ENCODE measurements at places on chromosomes 5 and 9.

- DNase-seq: no peak
Measured at GRCh38 chr9:113483676-113484257, 20.2 kb downstream of the RGS3 start.

GRCh38 chr5:148376198-148376597 is 7.6 kb upstream of the FBXO38 start:
- DNase-seq: no peak

- DNase-seq: no peak
Measured at GRCh38 chr5:44356231-44356630, 33.0 kb downstream of the FGF10 start.

- DNase-seq: no peak
Measured at GRCh38 chr5:65808818-65809217, 86.8 kb downstream of the NLN start.

DNA sequence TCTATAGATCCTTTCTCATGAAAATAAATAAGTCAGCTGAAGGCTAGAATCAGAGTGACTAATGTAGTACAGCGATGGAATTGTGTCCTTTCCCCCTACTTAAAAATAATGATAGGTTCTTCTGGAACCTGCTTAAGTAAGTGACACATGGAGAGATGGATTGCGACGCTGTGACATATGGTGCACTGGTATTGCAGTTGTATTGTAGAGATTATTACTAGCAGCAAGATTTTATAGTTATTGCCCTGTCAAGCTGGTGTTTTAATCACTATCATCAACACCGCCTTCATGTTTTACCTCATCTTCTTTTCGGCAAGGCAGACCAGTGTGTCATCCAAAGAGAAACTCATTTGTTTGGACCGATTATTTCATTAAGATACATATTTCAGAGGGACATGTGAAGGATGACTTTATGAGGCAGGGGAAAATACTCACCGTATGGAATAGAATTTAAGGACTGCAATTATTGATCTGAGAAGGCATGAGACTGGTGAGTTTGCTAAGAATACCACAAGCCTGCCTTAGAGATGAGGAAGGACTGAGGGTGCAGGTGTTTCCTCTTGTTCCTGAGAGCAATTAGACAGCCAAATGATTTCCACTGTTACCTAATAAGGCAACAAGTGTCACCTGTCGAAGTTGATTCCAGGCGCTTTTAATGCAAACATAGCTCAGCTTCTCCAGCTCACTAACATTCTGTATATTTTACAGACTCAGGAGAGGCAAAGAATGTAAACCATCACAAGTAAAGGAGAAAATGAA is 1855.5 kb downstream of the MAT2B start:
- DNase-seq: no peak

GRCh38 chr5:151286246-151286645 is 17.3 kb downstream of the SLC36A3 start:
- DNase-seq: no peak

DNA sequence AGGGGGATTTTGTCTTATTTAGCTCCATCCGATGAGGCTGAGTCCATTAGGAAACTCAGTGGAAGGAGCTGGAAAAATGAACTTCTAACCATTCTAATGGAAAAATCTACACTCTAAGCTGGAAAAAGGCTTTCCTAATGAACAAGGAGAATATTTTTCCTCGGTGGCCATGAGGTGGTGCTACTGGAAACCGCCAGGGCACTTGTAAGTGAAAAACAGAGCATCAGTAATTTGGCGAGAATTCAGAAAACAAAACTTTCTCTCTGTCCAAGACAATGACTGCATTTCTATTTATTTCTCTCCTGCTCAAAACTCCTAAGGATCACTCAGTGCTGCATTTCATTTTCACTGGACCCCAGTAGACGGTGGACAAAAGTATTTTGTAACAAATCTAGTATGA is 237.6 kb downstream of the TENT4A start:
- no peak for DNase-seq

- DNase-seq: no peak
Measured at GRCh38 chr5:83924171-83924570, 203.5 kb upstream of the HAPLN1 start.

DNA sequence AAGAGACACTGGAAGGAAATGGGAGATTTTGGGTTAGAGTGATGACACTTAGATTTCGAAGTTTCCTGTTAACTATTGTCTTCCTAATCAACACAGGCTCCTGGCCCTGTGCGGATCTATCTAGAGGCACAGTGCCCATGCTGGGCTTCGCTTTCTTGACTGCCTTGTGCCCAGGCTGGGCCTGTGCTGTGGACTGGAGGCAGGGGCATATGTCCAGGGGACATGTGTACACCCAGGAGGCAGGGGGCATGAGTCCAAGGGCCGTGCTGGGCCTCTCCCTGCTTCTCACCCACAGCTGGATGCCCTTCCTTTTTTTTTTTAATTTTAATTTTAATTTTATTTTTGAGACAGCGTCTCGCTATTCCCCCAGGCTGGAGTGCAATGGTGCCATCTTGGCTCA is 37.6 kb downstream of the EHMT1 start:
- no peak for DNase-seq

GRCh38 chr9:23766613-23767012 is 59.4 kb downstream of the ELAVL2 start:
- DNase-seq: no peak

DNA sequence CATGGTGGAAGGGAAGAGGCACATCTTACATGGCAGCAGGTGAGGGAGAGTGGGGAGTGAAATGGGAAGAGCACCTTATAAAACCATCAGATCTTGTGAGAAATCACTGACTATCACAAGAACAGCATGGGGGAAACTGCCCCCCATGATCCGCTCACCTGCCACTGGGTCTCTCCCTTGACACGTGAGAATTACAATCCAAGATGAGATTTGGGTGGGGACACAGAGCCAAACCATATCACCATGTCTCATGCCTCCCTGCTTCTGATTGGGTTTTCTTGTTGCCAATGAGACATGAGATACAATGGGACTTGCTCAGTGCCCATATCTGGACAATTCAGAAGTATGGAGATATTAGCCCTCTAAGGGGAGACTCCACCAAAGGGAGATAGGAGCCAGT is 97.4 kb downstream of the TARS1 start:
- DNase-seq: no peak

DNA sequence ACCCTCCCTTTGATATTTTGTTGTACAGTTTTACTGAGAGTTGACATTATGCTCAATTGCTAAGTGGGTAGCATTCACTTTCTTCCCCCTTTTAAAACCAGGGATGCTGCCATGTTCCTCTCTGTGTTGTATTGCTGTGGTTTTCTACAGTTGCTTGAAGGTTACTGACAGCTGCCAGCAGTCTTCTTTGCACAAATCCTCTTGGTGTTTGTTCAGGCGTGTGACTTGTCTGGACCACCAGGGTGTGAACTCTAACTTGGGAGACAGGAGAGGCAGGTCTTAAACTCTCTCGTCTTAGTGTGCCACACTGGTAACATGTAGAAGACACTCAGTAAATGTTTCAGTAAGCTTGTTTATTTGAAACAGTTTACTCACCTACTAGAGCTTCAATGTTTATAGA is 25.1 kb downstream of the SLC44A1 start:
- no peak for DNase-seq

- DNase-seq: no peak
Measured at GRCh38 chr5:54344653-54345052, 34.3 kb upstream of the ARL15 start.

Data from cerebellar nuclear complex (tissue), 1 donor.